ENCODE measurements at places on chromosomes 3 and 15.

DNA sequence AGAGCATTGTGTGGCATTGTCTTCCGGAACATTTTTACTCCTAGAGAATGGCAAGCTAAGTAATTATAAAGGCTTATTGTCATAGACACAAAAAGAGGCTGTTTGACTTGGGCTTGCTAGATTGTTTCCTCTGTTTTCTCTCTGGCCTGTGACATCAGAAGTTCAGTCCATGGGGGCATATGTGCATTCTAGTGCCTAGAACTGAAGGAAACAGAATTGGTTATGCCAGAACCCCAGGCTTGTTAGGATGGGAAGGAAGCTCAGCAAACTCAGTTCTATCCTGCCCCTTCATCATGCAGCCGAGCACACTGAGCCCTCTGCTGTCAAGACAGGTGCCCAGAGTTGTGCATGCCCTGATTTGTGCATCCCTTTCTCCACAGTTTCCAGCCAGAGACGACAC is 131.3 kb downstream of the PDE8A start:
- DNase-seq = no peak

GRCh38 chr3:136380530-136380929 is 130.4 kb downstream of the PCCB start:
- DNase-seq = no peak

GRCh38 chr3:10470120-10471053 is 35.0 kb downstream of the ATP2B2 start:
- no peak for DNase-seq

DNA sequence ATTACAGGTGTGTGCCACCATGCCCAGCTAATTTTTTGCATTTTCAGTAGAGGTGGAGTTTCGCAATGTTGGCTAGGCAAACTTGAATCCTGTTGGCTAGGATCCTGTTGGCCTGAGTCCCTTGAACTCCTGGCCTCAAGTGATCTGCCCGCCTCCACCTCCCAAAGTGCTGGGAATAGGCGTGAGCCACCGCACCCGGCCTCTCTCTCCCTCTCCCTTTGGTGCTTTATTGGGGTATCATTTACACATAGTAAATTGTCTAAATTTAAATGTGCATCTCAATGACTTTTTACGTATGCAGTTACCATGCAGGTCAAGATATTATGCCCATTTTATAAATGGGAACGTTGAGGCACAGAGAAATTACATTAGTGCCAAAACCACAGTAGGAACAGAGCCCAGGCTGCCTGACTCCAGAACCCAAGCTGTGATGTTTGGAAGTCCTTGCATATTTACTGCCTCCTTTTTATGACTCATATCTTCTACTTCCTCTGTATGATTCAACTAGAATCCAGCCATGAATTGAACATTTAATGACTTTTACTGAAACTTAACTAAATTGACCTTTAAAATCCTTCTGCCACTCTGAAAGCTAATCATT is 34.0 kb upstream of the RPP14 start:
- no peak for DNase-seq

DNA sequence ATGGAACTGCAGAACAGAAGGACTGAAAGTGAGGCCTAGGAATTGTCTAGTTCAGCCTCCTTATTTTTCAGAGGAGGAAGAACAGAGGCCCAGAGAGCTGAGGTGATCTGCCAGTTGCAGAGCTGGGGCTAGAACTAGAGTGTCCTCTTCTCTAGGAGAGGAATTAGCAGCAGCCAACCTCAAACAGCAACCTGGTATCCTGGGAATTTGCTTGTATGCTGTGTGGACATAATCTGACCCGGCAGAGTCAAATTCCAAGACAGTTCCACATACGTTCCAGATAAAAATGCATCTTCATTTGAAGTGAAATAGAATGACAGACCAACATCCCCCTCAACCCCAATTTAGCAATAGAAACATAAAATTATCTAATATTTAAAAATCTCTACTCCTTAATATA is 13.5 kb upstream of the TSC22D2 start:
- DNase-seq = no peak

DNA sequence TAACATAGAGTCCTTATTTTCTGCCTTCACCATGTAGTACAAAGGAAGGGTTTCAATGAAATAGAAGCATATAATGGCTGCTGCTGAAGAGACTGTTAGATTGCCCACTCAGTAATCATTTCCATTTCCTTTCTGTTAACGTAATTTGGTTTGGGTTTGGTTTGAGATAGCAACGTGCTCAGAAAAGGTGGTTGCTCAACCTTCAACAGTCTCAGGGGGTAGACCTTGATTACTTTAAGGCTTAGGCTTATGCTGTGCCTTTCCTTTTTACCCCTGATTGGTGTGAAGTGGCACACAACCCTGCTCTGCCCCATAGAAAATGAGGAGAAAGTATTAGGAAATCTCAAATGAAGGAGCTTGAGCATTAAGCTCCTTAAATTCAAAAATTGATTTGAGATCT is 163.7 kb upstream of the TP63 start:
- DNase-seq = no peak

DNA sequence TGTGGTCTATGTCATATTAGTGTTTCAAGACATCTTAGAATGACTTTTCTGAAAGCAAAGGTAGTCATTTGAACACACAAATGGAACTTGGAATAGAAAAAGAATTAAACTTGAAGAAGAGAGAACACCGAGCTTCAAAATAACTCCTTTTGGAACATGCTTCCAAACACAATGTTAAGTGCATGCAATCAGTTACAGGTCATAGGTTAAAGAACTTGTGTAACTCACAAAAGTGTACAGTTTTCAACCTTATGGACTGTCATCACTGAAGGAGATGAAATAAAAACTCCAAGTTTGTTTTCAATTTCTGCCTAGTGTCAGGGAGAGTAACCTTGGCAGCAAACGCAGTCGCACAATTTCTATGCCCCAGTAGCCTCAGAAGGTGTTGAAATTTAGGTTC is 192.9 kb upstream of the NECTIN3 start:
- DNase-seq = no peak

- DNase-seq = no peak
Measured at GRCh38 chr15:100533886-100534285, 5.1 kb upstream of the CERS3 start.

GRCh38 chr15:70680817-70681216 is 82.5 kb downstream of the UACA start:
- DNase-seq = no peak

- DNase-seq = peak; percentile 81
Measured at GRCh38 chr3:79018671-79019136, 749.1 kb downstream of the ROBO1 start.

GRCh38 chr15:93527374-93528050 is 438.5 kb upstream of the RGMA start:
- no peak for DNase-seq

DNA sequence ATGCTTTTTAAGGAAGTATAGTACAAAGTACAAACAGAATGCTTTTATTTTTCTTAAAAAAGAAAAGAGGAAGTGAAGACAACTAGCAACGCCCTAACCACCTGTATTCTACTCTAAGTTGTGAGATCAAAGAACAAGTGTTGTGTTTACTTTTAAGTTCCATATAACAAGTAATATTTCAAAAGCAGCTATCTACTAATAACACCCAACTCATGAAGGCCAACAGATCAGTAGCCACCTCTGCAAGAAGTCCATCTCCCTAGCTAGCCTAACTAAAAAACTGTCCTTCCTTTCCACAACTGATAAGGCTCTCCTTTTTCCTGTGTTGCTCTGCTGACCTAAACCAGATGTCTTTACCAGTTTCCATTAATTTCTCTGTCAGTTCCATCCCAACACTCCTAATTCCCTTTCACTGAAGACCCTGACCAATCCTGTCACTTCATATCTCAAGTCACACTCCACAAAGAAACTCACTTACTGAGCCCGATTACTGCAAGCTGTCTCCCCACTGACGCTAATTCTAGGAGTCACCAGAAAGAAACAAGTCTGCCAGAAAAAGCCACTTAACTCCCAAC is 26.9 kb downstream of the PHC3 start:
- DNase-seq = no peak

GRCh38 chr15:99455789-99456160 is 110.0 kb upstream of the MEF2A start:
- peak; percentile 71 for DNase-seq

DNA sequence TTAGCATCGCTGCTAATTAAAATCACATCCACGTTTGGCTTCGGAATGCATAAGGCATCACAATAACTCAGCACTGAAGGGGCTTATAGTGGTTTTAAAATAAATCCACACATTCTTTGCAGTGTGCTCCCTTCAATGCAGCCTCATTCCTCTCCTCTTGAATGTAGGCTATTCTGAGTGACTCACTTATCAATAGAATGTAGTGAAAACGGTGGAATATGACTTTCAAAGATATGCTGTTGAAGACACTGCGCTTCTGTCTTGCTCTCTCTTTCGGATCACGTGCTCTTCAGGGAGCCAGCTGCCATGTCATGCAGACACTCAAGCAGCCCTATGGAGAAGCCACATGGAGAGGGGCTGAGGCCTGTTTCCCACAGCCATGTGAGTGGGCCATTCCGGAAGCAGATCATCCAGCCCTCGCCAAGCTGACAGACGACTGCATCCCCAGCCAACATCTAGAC is 87.4 kb downstream of the CRYGS start:
- DNase-seq = no peak

GRCh38 chr3:184741798-184742675 is 30.2 kb upstream of the MAGEF1 start:
- DNase-seq = peak; percentile 26

DNA sequence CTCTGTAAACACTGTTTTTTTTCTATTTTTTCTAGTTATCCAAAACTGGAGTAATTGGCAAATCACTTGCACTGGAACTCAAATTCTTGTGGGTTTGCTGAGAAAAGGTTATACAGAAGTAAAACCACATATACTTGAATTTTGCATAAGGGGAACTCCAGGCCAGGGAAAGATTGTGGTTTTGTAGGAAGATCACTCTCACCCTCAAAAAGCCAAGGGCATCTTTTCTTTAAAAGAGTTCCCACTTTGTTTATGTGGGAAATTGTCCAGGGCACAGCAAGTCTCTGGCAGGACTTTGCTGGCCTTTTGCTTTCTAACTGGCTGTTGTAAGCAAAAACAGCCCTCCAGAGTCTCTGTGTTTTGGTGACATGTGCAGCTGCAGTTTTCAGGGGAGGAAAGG is 340.3 kb upstream of the RBMS3 start:
- DNase-seq = no peak

- no peak for DNase-seq
Measured at GRCh38 chr3:129654131-129654530, 47.7 kb upstream of the PLXND1 start.

- no peak for DNase-seq
Measured at GRCh38 chr15:92391640-92392039, 2.0 kb upstream of the ST8SIA2 start.

DNA sequence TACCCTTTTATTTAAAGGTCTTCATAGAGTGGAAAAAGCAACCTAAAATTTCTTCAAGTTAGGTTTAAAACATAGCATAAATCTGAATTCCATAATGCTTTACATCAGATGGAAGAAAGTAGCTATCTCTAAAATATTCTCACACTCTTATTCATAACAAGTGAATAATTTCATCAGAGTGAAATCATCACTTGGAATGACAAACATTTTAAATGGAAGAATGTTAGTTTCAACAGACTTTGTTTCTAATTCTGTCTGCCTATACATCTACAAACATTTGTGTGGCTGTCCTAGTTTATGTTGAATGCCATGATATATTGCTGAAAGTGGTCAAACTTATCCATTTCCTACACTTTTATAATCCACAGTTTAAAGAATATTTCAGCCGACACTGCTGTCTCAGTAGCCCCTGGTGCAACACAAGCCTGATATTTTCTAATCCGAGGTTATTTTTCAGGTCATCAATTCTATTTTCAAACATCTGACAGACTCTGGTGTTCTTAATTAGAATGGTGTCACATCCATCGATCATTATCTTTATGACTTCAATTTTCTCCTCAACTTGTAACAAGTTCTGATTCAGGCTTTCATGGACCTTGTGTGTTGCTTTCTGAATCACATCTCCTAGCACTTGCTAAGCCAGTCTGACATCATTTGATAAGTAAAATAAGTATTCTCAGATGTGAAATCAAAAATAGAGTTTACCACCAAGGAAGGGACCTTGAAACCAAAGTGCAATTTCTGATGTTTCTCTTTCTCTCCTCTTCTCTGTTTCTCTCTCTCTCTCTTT is 17.1 kb upstream of the CNTN3 start:
- no peak for DNase-seq

- DNase-seq = no peak
Measured at GRCh38 chr3:150528354-150528797, 17.9 kb downstream of the SERP1 start.

GRCh38 chr15:31252171-31252785 is 74.4 kb upstream of the KLF13 start:
- DNase-seq = no peak

- no peak for DNase-seq
Measured at GRCh38 chr3:156957715-156958114, 131.6 kb downstream of the LEKR1 start.
